Glutamatergic neuron (in vitro differentiated cells): ENCODE measurements at places on chromosomes 5 and 9. TPM values are rescaled to one million over a fixed set of nuclear protein-coding genes. Genes with fewer than 3 reads are reported as not detected.

Gene LCP2
- not detected for total RNA-seq

Gene MYO10
- total RNA-seq = 23.1 TPM

Gene FOXD4L3
- total RNA-seq = 0.27 TPM

Gene LCN1
- total RNA-seq = not detected

Gene ZNF354C
- total RNA-seq = 11.4 TPM

Gene FOXI1
- not detected for total RNA-seq

- no peak for DNase-seq
These were observed 79.5 kb upstream of the NFIL3 start for GRCh38 chr9:91502913-91503672.

DNA sequence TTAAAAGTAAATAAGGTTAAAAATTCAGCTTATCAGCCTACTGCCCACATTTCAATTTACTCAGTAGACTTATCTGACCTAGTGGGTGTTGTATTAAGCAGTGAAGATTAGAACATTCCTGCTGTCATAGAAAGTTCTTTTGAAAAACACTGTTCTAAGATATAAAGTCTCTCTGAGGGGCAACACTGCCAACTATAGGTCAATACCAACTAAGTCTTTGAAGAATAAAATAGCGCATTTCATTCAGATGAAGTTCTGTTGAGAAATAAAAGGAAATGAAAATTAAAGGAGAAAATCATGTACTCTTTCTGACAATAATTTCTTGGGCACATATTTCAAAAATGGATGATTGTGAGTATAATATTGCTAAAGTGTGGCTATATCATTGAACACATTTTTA lies 86.8 kb downstream of the PTPRD start:
- DNase-seq = no peak

DNA sequence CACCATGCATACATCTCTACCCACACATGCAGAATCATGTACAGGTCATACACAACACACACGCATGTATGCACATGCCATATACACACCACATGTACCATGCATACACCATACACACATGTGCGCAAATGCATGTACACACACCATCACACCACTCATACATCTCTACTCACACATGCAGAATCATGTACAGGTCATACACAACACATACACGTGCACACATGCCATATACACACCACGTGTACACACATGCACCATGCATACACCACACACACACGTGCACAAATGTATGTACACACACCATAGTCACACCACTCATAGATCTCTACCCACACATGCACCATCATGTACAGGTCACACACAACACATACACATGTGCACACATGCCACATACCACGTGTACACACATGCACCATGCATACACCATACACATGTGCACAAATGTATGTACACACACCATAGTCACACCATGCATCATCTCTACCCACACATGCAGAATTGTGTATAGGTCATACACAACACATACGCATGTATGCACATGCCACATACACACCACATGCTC lies 14.0 kb downstream of the GRIN1 start:
- no peak for DNase-seq

DNA sequence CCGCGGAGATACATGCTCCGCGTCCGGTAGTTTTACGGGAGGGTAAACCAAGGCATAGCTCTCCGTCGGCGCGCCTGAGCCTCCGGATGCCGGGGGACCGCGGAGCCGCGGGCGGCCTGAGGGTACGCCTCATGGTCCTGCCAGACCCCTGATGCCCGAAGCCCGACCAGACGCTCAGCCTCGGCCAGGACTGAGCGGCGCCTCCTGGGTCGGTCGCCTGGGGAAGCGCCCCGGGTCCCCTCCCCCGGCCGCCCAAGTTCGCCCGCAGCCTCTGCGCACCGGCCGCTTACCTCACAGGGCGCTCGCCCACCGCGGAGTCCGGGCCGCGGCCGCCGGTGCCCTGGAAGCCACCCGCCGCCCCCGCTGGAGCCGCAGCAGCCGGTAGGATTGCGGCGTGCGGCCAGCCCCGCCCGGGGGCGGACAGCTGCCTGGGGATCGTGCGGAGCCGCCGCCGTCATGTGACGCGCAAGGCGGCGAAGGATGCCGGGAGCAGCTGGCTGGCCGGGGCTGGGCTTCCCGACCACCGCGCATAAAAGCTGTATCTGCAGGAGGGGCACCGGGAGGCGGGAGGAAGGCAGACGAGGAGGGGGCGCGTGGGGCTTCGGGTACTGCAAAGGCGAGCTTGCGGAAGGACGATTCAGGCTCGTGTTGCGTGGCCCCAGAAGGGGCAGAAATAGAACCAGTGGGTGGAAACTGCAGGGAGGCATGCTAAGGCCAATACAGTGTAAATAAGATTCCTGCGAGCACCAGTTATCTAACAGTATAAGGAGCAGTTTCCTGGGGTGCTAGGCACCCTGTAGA lies at the start of gene FBXO10:
TSS of gene FBXO10 (minus strand) at position 460 of the 801 bp plus-strand sequence. CDS start 34,612 bp downstream, outside the sequence.
- DNase-seq = peak; percentile 92

DNA sequence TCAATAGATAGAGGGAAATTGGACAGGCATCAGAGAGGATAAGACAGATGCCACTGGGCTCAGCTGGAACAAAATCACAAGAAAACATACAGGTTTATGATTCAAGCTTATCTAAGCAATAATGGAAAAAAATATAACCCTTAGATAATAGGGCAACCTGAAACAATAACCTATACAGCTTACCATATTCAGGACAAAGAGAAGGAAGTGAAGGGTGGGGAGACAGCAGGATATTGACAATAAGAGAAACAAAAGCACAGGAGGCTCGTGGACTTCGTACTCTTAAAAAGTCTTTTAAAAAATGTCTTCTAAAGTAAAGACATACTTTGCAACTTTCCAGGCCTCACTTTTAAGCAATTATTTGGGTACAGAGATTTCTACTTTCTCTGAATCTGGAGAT lies 225.3 kb downstream of the NTRK2 start:
- no peak for DNase-seq

DNA sequence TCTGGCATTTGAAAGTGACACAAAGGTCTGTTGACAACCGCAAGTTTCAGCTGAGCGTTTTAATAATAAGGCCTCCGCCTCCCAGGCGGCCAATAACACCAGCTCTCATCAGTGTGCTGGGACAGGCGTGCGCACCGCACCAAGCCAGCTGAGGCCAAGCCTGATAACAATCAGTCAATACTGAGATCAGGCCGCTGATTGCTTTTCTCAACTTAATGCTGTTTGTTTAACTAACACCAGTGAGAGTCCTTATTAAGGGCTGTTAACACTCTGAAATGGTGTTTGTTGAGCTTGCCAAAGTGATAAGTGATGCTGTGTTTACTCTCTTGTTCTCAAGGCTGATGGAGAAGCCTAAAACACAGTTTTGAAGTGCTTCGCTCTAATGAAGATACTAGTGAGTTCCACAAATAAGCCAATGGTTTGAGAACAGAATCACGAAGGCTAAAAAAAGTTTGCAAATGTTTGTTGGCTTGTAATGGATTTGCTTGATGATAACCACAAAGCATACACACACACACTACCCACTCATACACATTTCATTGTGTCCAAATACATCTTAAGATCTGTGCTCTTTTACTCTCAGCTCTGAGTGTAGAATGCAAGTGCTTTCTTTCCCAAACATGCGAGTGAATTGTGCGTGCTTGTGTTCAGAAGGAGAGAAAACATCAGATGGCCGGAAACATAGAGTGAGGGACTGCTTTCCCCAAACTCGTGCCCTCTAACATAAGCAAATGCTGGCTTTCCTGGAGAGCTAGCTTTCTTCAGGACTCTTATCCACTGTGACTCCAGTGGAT lies 330.4 kb upstream of the KLF4 start:
- DNase-seq = peak; percentile 24

DNA sequence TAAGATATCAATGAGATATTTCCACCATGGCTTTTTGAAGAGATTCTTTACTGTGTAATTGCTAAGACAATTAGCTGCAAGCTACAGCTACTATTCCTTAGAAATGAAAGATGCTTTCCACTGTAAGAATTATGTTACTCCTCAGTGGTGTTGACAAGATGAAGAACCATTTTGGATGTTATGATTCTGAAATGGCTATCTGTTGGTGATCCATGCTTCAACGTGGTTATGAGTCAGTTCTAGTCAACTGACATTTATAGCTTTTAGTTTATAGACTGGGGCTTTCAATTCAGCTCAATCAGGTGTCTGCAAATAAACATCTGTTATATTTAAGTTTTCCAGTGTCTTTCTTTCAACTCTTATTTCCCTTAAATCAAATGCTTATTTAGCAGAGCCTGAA lies 93.7 kb downstream of the SGCD start:
- no peak for DNase-seq

DNA sequence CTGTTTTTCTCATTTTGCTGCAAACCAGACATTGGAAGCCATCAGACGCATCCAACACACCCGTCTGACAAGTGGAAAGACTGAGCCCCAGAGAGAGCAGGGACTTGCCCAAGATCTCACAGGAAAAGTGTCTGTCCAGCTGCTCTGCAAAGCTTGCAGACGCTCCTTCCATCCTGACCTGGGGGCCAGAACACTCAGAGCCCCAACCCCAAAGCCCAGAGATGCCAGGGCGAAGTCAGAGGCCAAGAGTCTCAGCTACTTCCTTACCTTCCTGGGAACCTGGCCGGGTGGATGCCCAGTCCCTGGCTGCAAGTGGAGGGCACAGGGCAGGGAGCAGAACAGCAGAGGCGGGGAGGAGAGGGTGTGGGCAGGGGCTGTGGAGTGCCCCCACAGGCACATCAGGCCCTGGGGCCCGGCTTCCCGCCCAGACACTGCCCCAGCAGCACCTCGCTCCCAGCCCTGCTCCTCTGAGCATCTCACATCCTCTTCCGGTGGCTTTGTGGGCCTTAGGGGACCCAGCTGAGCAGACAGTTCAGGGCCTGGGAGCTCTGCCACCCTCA lies 9.7 kb upstream of the RALGDS start:
- no peak for DNase-seq

DNA sequence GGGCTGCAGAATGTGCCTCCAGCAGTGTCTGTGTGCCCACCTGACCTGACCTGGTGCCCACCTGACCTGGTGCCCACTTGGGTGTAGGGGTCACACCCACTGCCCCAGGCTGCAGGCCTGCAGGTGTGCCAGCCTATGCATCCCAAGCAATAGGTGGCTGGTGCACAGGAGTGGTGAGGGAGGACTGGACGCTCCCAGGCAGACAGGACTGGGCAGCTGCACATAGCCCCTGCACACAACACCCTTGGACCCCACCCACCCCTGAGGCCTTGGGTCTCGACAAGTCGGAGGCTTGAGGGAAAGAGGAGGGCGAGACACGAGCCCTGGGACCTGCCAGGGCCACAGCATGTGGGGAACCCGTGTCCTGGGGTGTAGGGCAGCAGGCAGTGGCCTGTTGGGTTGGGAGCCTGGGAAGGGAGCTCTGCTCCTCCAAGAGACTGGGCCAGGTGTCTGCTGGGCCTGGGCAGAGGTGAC lies 10.8 kb upstream of the NRARP start:
- DNase-seq = peak; percentile 21

- no peak for DNase-seq
These were observed 9.9 kb downstream of the PLPP7 start for GRCh38 chr9:131299346-131299960.

- peak; percentile 48 for DNase-seq
These were observed 1.4 kb upstream of the ENC1 start for GRCh38 chr5:74641735-74642542.
